ENCODE measurements at places on chromosomes 13 and 19. TPM values are rescaled to one million over a fixed set of nuclear protein-coding genes. Genes with fewer than 3 reads are reported as not detected.

The CACNG8 gene
- 4.2 TPM for total RNA-seq

The ZNF285 gene
- total RNA-seq, result 21.1 TPM

The HCN2 gene
- 7.3 TPM for total RNA-seq

The CNFN gene
- not detected for total RNA-seq

The ZNF714 gene
- total RNA-seq, result 47.2 TPM

The ANKRD24 gene
- 1.7 TPM for total RNA-seq

The SPRED3 gene
- total RNA-seq, result 3.8 TPM

The ATXN8OS gene
- total RNA-seq, result 1.1 TPM

GRCh38 chr19:17846146-17846545 lies 1.6 kb downstream of the JAK3 start:
- no peak for DNase-seq

GRCh38 chr13:37640499-37640898 lies 41.9 kb upstream of the POSTN start:
- DNase-seq, result no peak

GRCh38 chr13:84686458-84686857 lies 804.2 kb upstream of the SLITRK1 start:
- no peak for DNase-seq

DNA sequence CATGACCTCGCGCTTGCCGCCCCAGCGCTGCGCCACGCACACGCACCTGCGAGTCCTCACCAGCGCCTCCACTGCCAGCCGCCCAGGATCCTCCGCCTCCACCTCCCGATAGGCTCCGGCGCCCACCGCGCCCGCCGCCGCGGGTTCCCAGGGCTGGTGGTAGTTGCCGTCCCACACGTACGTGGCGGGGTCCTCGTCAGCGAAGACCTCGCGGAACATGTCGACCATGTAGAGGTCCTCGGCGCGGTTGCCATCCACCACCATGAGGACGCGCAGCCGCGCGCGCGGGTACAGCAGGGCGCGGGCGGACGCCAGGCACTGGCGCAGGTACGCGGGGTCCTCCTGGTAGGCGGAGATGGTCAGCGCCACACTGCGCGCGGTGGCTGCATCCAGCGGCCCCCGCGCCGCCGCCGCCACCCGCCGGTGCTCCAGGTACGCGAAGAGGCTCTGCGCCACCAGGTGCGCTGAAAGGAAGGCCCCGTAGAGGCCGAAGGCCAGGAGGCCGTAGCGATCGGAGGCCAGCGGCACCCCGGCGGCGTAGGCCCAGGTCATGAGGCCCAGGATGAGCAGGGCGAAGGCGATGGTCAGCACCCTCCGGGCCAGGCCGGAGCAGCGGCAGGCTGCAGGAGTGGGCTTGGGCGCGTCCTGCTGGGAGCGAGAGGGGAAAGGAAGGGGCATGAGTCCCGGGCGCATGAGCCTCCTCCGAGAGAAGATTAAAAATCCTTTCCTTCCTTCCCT lies 4.4 kb downstream of the HAS1 start:
- peak; percentile 50 for DNase-seq

- no peak for DNase-seq
These were observed 1.4 kb downstream of the SH2D3A start for GRCh38 chr19:6765738-6766356.

DNA sequence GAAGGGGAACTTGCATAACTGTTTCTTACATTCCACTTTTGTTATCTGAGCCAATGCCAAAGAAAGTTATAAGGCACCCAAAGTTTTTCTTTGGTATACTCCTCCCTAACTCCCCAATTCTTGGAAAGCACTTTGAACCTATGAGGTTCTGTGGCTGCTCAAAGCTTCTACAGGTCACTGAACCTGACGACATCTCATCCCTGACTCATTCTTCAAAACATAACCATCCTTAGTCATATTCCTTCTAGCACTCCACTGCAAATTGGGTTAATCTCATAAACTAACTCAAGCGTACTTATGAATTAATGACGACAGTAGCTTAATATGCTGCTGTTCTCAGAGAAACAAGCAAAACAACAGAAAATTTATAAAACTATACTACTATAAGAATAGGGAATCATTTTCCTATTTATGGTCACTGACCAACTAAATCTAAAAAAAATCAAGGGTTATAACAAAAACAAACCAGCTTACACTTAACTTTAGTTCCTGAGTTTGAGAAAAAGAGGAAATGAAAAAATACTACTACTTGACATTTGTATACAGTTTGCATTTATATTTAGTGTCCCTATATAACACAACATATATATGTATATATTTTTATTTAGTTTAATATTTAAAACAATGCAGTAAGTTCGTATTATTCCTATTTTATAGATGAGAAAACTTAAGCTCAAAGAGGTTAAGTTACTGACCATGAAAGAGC lies 69.1 kb downstream of the CAB39L start:
- DNase-seq, result no peak

GRCh38 chr19:661427-662196 lies 1.4 kb downstream of the RNF126 start:
- no peak for DNase-seq

- DNase-seq, result no peak
These were observed 49.3 kb downstream of the DLEU7 start for GRCh38 chr13:50794226-50794625.

GRCh38 chr19:17762505-17763229 lies 11.4 kb downstream of the FCHO1 start:
- DNase-seq, result no peak

GRCh38 chr19:52020506-52020905 lies 7.7 kb downstream of the ZNF614 start:
- DNase-seq, result no peak

DNA sequence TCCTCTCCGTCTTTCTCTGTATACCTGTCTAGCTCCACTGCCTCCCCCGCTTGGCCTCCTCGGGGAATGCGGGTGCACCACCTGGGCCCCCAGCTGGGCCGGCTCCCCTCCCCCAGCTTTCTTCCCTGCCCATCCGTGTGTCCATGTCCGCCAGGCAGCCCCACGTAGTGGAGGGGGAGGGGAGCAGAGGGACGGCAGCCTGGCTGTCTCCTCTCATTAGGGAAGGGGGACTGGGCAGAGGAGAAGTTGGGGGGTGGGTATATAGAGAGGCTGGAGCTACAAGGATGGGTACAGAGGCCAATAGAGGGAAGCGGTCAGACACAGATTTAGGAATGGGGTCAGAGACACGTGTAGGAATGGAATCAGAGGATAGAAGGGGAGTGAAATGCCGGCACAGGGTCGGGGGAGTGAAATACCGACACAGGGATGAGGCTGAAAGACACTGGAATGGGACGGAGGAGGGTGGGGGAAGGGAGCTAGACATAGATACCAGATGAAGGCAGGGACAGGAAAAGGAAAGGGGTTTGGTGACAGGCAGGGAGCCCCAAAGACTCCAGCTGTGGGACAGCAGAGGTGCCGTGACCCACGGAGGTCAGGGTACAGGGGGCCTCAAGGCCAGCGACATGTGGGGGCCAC lies 2.8 kb downstream of the NECTIN2 start:
- DNase-seq, result no peak

DNA sequence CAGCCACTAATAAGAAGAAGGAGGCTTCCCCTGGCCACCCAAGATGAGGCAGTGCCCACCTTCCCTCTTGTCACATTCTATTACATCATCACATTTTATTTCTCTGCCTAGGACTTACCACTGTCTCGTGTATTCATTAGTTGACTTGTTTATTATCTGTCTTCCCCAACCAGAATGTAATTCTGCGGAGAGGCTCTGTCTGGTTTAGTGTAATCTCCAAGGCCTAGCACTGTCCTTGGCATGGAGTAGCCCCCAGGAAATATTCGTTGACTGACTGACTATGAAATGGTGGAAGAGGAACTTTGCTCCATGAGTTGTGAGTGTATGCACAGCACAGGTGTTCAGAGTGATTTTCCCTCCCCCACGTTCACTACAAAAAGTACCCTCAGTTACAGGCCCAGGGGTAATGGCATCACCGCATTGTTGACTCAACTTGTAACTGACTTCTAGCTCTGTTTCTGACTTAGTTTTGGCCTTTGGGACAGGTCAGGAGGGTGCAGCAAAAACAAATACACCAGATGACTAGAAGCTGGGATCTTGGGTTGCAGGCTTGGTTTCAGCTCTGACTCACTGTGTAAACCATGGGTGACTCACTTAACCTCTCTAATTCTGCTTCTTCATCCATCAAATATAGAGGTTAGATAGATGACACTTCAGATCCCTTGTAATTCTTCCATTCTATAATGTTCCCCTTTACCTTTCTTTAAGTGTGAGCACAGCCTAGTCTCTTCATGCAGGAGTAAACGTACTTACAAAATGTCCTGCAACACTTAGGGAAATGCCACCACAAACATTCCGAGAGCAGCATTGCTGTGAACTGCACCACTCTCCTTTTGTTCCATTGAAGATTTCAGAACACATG lies 229.7 kb downstream of the KCNRG start:
- DNase-seq, result no peak

DNA sequence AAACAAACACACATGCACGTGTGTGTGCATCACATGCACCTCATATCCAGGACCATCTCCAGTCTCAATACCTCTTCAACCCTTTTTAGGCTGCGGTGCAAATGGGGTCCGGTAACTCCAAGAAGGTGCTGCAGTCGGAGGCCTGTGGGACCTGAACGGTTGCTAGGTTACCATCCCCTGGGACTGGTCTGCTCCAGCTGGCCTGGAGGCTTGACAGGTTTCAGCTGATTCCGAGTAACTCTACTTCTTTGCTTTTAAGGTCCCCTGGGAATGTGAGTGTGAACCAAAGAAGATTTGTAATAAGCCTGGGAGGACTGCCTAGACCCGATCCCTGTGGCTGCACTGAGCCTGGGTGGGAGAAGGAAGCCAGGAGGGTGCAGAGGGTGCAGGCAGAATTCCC lies 117.5 kb downstream of the CCNA1 start:
- no peak for DNase-seq

DNA sequence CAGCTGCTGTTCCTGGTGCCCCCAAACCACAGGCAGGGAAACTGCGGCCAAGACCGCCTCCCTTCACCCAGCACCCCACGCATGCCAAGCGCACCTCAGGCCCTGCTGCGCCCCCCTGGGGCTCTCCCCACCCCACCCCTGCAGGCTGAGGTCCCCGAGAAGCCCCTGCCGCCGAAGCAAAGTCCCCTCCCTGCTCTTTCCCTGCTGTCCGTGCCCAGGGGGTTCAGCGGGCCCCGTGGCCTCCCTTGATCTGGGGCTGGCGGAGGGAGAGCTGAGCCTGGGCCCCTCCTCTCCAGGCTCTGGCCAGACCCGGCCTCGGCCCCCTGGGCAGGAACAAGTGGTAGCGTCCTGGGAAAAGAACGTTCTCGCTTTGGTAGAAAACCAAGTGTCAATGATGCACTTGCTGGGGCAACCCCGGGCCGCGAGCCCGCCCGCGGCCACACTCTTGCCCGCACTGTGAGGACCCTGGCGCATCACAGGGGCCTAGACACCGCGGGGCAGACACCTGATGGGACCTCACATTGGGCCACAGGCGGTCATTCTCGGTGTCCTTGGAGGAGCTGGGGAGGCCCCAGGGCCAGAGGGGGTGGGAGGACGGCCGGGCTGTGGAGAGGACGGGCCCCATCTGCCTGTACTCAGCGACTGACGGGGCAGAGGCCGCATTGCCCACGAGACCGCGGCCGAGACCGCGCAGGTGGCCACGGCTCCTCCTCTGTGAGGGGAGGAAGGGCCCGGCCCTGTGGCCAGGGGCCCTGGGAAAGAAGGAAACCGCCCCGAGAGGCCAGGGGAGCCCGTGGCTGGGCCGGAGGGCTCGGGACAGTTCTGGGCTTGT lies 29.0 kb downstream of the GPX4 start:
- no peak for DNase-seq

- no peak for DNase-seq
These were observed 81.6 kb downstream of the ESD start for GRCh38 chr13:46715363-46715762.

DNA sequence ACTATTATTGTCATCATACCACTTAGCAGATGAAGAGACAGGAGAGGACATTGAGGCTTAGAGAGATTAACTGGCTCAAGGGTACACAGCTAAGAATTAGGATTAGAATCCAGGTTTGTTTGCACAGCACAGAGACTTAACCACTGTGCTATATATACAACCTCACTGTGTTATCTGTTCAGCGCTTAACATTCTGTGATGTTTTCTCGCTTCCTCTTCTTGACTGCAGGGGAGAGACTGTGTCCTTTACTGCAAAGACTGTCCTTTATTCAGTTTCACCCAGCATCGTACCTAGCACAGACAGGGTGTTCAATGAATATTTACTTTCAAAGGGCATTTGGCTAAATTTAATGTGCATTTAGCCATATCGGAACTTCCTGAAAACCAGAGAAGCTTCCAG lies 54.9 kb upstream of the PCDH8 start:
- no peak for DNase-seq

DNA sequence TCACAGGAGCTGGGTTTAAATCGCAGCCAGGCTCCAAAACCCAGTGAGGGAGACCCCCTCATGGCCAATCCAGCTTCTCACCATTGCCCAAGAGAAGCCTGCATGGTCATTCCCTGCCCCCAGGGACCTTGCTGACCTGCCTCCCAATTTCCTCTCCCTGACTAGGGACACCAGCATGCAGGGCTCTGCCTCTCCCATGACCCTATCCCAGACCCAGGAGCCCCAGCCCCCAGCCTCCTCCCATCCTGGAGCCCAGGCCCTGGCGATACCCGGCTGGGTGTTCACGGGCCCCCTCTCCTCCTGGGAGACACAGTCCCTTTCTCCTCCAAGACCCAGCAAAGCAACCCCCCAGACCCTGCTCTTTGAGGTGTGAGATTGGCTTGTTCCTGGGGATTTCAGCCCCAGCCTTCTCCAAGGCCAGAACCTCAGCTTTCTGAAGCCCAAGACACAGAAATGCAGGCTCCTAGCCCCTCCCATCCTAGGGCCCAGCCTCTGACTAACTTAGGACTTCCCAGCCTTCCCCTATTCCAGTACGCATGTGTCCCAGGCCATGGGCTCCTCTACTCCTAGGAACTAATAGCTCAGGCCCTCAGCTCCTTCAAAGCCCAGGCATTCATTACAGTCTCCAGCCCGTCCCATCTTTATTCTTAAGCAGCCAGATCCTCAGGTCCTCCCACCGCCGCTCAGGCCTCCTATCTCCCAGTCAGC lies 1.1 kb downstream of the GYS1 start:
- DNase-seq, result peak; percentile 59

DNA sequence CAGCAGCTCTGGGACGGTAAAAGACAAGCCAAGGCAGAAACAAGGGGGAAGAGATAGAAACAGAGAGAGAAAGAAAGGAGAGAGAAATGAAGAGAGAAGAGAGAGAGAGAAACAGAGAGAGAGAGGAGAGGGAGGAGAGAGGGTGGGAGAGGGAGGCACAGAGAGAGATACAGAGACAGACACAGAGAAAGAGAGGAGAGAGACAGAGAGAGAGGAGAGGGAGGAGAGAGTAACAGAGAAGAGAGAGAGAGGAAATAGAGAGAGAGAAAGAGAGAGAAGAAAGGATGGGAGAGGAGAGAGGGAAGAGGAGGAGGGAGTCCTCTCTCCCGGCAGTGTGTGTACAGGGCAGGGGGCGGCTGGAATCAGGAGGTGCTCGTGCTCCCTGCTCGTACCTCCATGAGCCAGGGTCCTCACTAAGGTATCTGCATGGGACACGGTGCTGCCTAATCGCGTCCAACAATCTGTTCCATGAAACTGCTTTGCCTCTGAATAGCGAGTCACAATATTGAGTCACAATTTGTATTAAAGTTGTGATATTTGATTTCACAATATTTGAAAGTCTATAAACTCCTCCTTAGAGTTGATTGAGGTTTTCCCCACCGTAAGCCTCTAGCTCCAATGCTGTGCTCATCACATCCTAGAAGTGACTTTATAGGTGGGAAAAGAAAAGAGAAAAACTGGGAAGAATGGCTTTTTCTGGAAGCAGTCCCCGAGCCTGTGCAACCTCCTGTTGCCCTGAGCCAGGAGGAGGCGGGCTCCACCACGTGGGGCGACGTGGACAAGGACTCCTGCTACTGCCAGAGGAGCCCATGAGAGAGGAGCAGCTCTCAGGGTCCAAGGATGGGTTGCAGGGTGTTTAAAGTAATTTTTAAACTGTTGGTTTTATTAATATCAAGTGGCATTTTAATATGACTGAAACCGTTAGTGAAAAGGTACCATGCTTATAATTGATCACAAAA lies 81.7 kb upstream of the ARHGEF7 start:
- no peak for DNase-seq

Measured in cerebellum (tissue), 4 donors.